ENCODE measurements at places on chromosomes 4 and X.

- DNase-seq: no peak
These were observed 20.7 kb downstream of the PCGF3 start for GRCh38 chr4:726235-726787.

GRCh38 chr4:140813804-140814203, 57.6 kb upstream of the TBC1D9 start:
- no peak for DNase-seq

GRCh38 chr4:83071116-83071515, 36.1 kb downstream of the COPS4 start:
- no peak for DNase-seq

DNA sequence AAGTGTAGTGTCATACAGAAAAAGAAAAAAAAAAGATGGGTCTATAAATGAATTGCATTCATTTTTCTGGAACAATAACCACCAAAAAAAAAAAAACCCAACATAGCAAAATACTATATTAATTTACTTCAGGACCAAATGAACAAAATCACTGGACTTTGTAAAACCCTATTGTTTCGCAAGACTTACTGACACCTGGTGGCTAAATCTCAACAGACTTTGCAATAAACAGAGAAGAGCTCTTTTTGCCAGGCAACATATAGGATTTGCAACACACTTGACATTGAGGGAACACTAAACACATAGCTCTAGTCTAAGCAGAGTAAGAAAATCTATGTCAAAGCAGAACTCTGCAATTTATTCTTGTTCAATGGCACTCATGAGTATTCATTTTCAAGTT, 990.2 kb downstream of the STPG2 start:
- DNase-seq: no peak

GRCh38 chr4:30671926-30672448, 48.2 kb upstream of the PCDH7 start:
- no peak for DNase-seq

- no peak for DNase-seq
These were observed 89.9 kb upstream of the FAT1 start for GRCh38 chr4:186813377-186814068.
